ENCODE measurements at places on chromosomes 4 and X.

GRCh38 chr4:158801066-158801465 lies 32.2 kb downstream of the FNIP2 start:
- no peak for DNase-seq

GRCh38 chr4:52244103-52244775 lies 193.1 kb downstream of the SPATA18 start:
- no peak for DNase-seq

DNA sequence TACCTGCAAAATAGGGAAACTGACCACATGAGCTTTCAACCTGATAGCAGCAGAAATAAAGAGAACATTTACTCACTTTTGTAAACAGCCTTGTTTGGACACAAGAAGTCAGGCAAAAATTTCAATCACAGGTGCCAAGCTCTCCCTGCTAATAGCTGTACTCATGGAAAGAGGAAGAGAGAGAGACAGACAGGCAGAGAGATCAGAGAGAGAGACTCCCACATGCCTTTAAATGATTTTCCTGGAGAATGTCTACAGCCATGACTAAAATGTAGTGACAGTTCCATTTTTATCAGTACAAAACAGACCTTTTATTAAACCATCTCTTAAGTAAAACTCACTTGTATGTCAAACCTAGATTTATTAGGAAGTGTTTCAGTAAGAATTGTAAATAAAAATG lies 752.9 kb downstream of the TRAM1L1 start:
- no peak for DNase-seq

GRCh38 chr4:2401610-2401983 lies 16.8 kb downstream of the ZFYVE28 start:
- DNase-seq: no peak

GRCh38 chr4:5785806-5786680 lies 75.0 kb downstream of the EVC start:
- no peak for DNase-seq

- DNase-seq: no peak
Observed at GRCh38 chr4:85632981-85633380, 158.0 kb downstream of the ARHGAP24 start.

DNA sequence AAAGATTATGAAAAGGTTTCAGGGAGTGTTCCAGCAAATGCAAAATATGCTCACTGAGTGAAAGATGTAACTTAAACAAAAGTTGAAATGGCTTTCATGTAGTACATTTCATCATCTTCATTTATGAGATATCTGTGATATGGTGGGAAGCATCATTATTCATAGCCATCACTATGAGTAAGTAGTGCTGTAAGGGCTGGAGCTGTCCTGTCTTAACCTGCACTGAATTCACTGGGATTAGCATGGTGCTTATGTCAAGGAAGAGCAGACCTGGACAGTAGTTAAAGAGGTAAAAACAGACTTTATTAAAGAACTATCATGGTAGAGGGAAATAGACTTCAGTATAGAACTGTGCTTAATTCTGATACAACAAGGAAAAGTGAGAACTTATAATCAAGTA lies 1347.3 kb downstream of the RPA4 start:
- DNase-seq: no peak

DNA sequence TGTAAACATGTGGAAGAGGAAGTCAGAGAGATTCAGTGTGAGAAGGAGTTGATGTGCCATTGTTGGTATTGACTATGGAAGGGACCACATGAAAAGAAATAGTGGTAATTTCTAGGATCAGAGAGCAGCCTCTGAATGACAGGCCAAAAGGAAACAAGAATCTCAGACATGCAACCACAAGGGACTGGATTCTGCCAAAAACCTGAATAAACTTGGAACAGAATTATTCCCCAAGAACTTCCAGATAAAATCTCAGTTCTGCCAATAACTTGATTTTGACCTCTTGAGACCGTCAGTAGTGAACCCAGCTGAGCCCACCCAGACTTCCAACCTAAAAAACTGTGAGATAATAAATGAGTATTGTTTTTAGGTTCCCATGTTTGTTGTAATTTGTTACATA lies 653.6 kb upstream of the NR3C2 start:
- DNase-seq: no peak

DNA sequence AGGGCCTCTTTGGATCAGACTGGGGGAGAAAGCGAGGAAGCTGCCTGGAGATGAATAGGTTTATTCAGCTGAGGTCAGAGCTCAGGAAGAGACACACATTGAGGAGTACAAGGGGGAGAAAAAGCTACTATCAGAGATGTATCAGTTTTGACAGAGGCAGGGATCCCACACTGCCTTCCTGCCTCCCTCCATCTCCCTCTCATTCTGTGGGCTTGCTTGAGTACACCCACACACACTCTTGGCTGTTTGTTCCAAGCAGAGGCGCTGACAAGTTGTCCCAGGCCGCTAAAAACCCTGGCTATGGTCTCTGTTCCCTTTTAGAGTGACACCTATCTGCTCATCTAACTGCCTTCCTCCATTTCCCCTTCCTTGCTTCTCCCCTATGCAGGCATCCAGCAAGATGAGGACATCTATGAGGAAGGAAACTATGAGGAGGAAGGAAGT lies 5.2 kb downstream of the TSPYL2 start:
- DNase-seq: no peak

DNA sequence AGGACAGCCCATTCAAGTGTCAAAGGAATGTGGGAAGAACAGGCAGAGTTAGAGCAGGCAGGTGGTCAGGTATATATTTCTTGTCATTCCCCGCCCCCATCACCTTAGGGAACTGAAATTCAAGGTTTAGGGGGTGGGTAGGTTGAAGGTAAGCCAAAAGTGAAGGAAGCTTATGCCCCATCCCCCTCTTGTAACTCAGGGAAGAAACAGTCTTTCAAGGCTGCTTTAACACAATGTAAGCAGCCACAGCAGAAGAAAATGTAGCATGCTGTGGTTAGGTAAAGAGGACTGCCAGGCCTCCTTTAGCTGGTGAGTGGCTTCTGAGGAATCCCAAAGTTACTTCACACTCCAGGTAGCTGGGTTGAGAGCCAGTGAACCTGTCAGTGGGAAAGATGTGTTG lies 122.3 kb downstream of the RS1 start:
- no peak for DNase-seq

- DNase-seq: no peak
Observed at GRCh38 chrX:119442286-119442685, 26.0 kb upstream of the SLC25A5 start.

GRCh38 chrX:53717205-53717604 lies 30.7 kb upstream of the HUWE1 start:
- DNase-seq: no peak

GRCh38 chr4:126202226-126202625 lies 887.5 kb downstream of the FAT4 start:
- DNase-seq: no peak

DNA sequence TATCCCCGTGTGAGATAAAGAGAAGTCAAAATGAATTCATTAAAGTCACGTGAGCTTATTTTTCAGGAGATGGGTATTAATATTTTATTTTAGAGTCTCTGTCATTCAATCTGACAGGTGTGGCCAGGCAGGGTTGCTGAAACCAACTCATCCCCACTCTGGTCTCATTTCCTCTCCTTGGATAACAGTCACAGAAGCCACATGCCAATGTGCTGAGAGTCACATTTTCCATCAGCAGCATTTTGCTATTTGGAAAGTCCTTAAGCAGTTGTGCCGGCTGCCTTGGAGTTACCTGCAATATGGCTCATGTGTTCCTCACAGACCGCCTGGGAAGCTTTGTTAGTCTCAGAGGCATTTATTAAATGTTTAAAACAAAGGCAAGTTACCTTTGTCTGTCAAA lies 302.3 kb downstream of the DCHS2 start:
- no peak for DNase-seq

- DNase-seq: no peak
Observed at GRCh38 chr4:84596826-84597225, 13.9 kb downstream of the CDS1 start.

DNA sequence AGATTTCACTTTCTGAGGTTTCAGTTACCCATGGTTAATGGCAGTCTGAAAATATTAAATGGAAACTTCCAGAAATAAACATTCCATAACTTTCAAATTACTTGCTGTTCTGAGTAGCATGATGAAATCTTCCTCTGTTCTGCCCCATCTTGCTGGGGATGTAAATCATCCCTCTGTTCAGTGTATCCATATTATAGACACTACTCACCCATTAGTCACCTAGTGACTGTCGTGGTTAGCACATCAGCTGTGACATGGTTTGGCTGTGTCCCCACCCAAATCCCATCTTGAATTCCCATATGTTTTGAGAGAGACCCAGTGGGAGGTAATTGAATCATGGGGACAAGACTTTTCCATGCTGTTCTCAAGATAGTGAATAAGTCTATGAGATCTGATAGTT lies 125.5 kb upstream of the GIMD1 start:
- no peak for DNase-seq

DNA sequence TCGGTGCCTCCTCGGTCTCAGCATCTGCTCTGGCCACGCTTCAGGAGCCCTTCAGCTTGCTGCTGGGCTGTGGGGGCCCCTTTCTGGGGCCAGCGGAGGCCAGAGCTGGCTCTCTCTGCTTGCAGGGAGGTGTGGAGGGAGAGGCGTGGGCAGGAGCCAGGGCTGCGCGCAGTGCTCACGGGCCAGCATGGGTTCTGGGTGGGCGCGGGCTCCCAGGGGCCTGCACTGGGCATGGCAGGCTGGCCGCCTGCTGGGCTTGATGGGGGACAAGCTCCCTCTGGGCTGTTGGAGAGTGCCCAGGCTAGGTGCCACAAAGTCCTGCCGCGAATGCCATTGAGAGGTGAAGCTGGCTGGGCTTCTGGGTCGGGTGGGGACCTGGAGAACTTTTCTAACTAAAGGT lies 57.3 kb upstream of the AGA start:
- DNase-seq: no peak

- no peak for DNase-seq
Observed at GRCh38 chrX:3094261-3094660, 53.0 kb downstream of the ARSF start.

DNA sequence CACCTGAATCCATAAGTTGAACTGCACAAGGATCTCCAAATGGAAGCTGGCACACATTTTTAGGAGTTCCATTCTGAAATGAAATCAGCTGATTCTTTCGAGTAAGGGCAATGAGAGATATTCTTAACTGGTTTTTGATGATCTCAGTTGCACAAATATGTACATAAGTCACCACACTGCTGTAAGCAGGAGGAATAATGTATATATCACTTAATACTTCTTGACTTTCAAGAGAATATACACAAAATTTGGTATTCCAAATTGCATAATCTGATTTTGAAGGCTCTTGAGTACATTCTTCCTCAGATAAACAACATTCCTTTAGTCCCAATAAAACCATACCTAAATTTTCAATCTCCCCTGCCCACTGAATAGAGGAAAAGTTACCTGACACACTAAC lies 8.2 kb downstream of the FANCB start:
- DNase-seq: no peak

DNA sequence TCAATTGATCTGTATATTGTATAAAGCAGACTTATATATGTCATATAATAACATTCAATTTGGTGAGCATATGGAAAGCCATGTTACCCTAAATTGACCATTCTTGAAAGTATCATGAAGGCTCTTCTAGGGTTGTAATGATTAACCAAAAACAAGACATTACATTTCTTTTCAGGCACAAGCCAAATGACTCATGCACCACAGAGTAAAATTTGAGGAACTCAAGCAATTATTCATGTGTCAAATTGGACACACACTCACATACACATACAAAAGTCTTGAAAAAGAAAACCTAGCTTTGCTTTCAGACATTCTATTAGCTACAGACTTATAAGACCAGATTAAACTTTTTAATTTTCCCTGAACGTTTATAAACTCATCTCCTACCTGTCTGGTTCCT lies 146.5 kb upstream of the PCDH18 start:
- no peak for DNase-seq

DNA sequence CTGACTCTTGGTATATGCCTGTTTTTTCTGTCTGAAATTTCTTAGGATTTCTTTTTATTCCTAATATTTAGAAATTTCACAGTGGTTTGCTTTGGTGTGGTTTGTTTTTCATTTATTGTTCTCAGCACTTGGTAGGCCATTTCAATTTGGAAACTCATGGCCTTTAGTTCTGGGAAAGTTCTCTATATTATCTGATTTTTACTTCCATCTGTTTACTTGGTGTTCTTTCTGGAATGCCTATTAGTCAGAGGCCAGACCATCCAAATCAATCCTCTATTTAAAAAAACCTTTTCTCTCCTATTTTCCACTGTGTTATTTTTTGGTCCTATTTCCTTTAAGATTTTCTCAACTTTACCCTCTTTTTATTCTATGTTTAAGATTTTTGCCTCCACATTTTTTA lies 188.1 kb upstream of the SFRP2 start:
- DNase-seq: no peak

DNA sequence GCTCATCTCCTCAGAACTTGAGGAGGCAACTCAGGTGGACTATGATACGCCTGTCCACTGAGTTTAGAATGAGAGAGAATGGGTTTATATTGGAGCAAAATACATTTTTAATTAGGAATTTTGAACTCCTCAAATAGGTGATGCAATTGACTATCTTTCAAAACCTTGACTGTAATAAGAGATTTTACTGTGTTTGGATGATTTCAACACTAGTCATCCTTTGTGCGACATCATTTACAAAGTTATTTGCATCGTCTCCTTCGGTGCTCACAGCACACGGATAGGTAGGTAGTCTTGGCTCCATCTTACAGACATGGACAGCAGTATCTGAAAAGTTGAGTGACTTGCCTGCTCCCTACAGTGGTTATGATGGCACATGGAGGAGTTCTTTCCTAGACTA lies 67.0 kb downstream of the AASDH start:
- DNase-seq: no peak
